ENCODE measurements at places on chromosomes 12 and 14.

GRCh38 chr14:91737619-91738018 lies 5.7 kb upstream of the CATSPERB start:
- DNase-seq = no peak

GRCh38 chr12:91778938-91779400 lies 366.7 kb downstream of the BTG1 start:
- DNase-seq = no peak

GRCh38 chr14:104919993-104920315 lies 4.7 kb upstream of the PLD4 start:
- DNase-seq = no peak

DNA sequence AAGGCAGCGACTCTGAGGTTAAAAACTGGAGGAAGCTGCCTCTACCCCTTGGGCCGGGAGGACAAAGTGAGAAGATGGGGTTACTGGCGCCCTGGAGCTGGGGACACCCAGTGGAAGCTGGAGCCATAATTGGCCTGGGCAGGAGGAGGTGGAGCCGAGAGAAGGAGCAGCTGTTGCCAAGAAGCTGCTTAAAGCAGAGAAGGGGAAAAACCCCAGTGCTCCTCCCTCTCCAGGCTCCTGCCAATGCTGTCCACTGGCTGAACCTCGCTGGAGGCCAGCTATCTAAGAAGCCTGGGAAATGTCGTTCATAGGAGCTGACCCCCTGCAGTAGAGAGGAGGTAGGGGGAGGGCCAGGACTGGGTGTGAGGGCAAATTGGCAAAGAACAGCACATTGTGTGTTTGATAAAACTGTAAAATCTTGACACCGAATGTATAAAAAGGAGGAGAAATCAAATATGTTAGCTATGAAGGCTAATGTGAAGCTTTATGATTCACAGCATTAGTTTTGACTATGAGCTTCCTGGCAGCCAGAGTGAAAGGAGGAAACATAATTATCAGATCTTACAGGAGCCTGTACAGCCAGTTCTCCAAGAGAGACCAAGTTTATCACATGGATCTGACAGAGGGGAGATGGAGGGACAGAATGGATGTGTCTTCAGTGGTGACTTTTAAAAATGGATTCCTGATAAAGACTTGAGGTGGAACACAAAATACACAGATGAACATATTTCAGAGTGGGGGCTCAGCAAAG lies 9.5 kb downstream of the HHIPL1 start:
- DNase-seq = no peak

DNA sequence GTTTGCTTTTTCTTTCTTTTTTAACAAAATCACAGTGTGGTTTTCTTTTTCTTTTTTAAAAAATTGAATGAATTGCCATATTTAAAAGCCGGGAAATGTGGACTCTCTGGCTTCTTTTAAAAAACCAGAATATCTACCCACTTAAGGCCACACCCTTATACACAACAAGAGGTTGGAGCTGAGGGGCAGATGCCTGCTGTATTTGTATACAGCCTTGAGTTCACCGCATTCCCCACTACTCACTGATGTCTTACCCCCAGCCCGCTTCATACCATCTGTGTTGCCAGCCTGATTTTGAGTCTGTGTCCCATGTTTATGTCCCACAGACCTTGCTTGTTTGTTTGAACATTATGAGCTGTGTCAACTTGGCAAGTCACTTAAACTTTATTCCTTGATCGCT lies 14.3 kb downstream of the JDP2 start:
- no peak for DNase-seq

- DNase-seq = no peak
Measured at GRCh38 chr14:53581504-53581903, 375.1 kb downstream of the BMP4 start.

DNA sequence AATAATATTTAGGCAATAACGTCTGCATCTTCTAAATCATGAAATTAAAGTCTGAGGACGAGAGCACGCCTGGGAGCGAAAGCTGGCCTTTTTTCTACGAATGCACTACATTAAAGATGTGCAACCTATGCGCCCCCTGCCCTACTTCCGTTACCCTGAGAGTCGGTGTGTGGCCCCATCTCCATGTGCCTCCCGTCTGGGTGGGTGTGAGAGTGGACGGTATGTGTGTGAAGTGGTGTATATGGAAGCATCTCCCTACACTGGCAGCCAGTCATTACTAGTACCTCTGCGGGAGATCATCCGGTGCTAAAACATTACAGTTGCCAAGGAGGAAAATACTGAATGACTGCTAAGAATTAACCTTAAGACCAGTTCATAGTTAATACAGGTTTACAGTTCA lies 19.3 kb downstream of the CKB start:
- DNase-seq = no peak

DNA sequence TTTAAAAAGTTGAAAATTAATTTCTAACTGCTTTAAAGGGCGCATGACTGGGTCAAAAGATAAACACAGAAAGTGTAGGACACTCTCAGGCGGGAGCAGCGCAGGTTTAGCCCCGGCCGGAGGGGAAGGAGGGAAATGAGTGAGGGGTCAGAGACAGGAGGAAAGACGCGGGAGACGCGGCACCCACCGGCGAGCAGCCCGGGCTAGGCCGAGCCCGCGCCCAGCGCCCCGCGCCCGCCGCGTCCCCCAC lies 591 bp downstream of the GXYLT1 start:
- DNase-seq = no peak

GRCh38 chr12:65511134-65511834 lies 232.8 kb downstream of the MSRB3 start:
- no peak for DNase-seq

DNA sequence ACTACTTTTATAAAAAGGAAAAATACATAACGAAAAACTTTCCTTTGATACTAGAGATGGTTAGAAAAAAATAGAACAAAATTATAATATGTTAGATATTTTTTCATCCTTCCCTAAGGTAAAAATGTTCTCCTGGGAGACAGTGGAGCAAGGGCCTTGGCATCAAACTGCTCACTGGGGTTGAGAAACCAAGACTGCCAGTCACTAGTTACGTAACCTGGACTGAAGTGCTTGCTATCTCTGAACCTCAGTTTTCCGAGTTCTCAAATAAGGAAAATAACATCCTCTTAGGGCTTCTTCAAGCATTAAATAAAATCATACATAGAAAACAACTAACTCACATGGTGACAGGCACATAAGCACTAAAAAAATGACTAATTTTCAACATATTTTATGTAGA lies 48.2 kb upstream of the FRMD6 start:
- no peak for DNase-seq

- peak; percentile 12 for DNase-seq
Measured at GRCh38 chr12:98698603-98699463, 53.7 kb downstream of the APAF1 start.

DNA sequence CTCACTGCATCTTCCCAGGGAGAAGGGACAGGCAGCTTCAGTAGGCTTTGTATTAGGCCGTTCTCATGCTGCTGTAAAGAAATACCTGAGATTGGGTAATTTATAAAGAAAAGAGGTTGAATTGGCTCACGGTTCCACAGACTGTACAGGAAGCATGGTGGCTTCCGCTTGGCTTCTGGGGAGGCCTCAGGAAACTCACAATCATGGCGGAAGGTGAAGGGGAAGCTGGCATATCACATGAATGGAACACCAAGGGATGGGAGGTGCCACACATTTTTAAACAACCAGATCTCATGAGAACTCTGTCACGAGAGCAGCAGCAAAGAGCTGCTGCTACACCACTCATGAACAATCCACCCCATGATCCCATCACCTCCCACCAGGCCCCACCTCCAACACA lies 182.2 kb upstream of the SFSWAP start:
- DNase-seq = no peak

GRCh38 chr12:64569923-64570691 lies 40.2 kb upstream of the RASSF3 start:
- no peak for DNase-seq

DNA sequence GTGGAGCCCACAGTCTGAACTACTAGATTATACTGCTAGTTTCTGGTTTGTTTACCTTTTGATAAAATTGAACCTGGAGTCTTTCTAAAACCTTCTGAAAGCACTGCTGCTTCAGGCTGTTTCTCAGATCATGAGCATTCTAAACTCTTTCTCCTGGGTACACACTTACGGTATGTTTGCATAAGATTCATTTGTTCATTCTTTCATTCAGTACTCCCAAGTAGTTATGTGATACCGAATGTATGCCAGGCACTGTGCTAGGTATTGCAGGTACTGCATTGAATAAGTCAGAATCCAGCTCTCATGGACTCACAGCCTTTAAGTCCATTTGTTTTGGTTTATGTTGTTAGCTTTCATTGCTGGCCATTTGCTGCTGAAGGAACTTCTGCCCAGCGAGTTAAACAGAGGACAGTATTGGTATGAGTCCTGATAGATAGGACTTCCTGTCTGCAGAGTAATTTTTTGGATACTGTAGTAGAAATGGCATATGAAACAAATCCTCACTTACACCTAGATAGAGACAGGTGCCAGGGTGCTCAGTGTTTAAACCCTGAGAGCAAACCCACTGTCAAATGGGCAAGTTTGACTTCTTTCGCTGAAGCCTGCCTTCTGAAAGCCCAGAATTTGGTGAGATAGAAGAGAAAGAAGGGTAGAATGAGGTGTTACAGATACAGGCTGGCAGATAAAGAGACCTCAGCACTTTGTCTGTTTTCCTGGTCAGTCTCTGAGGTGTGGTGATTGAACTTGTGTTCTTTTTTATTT lies 2.1 kb downstream of the SUSD6 start:
- no peak for DNase-seq

- no peak for DNase-seq
Measured at GRCh38 chr14:75259510-75259855, 19.1 kb upstream of the FOS start.

DNA sequence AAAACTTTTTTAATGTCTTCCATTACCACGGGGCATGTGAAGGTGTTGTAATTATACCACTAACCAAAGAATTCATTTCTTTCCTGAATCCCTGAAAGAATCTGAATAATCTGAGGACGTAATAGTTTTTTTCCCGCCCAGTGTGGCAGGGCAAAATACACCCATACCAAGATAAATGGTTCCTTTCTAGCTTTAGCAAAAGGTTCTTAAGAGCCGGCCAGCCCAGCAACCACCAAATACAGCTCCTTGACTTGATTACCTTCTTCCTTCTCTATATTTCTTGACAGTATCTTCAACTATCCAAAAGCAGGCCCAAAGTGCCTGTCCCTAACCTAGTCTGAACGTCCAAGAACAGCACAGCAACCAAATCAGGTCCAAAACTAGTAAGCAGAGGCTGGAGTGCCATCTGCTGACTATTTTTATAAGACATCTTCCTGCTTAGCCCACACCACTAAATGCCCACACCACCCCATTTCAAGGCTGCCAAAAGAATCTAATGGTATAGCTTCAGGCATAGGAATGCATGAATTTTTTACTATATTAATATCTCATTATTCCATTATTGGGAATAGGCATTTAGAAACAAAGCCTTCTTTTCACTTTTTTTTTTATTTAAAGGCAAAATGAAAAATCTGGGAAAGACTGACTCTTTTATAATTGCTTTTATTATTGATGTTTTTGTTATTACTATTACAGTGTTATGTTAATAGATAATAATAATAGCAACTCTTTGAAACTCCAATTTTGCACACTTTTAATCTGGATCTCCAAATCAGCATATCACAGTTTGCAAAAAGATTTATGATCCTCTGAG lies 524.4 kb downstream of the MED13L start:
- peak; percentile 52 for DNase-seq

DNA sequence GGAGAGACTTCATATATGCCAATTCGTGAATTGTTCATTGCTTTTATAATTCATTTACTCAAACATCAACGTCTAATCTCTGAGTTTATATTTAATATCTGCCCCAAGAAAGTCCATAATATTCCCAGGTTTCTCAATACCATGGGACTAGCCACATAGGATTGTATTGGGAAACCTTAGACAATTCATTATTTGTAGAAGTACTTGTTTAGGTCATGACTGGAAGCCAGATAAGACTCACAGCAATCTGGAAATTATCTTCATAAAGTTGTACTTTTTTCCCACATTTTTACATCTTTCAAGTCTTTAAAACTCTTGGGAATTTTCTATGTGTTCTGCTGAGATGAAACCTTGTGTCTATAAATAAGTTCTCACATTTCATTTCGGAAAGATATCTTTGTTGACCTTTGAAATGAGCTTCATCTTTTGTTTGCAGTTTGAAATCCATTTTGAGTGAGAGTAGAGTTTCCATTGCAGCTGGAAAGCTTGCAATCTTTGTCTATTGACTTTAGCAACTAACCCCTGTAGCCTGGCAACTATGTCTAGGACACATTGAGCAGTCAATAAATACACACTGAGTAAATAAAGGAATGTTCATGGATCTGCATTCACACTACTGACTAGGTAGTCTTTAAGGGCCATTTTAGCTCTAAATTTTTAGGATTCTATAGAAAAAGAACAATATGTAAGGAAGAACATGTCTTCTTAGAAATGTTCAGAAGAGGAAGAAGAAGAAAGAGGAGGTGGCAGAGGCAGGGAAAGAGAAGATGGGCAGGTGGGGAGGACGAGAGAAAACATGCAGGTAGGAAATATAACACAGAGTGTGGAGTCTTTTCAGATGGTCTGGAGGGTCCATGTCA lies 154.4 kb downstream of the LRIG3 start:
- peak; percentile 79 for DNase-seq

- DNase-seq = no peak
Measured at GRCh38 chr12:110780448-110780847, 37.8 kb upstream of the PPP1CC start.

- DNase-seq = peak; percentile 59
Measured at GRCh38 chr12:109714141-109714912, 702 bp downstream of the FAM222A start.

- DNase-seq = no peak
Measured at GRCh38 chr12:59736786-59737185, 141.0 kb downstream of the SLC16A7 start.

GRCh38 chr12:69765515-69765914 lies 26.9 kb downstream of the RAB3IP start:
- no peak for DNase-seq

DNA sequence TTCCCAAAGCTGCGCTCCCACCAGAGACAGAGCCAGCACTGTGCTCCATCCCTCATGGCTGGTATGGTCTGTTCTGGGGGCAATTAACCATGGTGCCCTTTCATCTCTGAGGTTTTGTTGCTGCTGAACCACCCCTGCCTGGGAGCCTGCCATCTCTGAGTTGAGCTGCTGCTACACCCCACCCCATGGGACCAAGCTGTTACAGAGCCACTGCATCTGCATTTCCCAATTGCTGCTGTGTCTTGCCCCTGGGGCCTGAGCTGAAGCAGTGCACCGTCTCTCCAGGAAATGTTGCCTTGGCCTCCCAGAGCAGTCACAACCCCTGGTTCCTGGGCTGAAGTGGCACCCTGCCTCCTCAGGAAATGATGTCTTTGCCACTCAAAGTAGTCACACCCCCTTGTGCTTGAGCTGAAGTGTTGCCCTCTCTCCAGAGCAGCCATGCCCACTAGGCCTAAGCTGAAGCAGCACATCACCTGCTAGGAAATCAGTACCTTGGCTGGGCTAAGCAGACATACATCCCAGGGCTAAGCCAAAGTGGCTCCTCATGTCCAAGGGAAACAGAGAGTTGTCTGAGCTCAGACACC lies 140.3 kb downstream of the RERGL start:
- no peak for DNase-seq

- no peak for DNase-seq
Measured at GRCh38 chr12:112577473-112578329, 159.0 kb downstream of the PTPN11 start.

GRCh38 chr12:49251357-49251756 lies 13.5 kb upstream of the TUBA1C start:
- no peak for DNase-seq
